ENCODE measurements at places on chromosomes 3 and 15.

DNA sequence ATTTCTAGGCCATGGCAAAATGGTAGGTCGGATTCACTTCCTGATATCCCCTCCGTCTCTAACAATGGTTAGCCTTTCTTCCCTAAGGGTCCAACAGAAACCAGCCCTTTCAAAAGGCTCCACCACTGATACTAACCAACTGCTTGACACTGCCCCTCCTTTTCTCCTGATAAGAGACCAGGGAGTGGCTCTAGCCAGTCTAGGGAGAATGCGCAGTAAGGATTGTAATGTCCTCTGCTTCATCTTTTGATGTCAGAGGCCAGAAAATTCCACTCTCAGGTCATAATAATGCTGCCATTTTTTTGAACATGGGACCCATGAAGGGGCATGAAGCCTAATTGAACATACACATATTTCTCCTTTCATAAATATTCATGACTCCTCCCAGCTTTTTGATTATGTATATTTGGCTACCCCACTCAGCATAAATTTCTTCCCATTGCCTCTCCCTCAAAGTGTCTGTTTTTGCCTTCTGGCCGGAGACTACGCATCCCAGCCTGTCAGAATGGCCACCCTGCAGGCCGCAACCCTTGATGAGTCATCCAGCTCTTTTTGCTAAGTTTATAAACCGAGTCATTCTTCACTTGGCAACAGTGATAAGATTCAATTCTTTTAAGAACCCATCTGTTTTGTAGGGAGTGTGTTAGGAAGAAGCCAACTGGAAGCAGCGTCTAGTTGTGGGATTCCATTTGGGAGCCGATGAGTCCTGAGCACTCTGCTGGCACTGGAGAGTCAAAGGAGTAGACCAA, 189.0 kb upstream of the MCTP2 start:
- no peak for DNase-seq

- no peak for DNase-seq
These were observed 124.3 kb downstream of the TIGIT start for GRCh38 chr3:114418107-114418506.

DNA sequence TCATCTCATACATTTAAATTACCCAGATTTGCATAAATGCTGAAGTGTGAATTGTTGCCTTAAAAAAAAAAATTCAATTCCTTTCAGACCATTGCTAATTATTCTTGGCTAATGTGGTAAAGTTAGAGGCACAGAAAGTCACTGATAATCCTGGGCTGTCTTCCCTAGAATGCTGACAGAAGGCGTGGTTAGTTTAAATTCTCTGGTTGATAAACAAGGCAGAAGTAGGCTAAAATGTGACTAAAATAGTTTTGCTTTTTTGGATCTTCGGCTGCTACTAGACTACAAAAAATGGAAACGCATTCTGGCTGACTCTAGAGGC, 193.7 kb downstream of the OTOL1 start:
- DNase-seq, result no peak

GRCh38 chr3:197736010-197736490, 654 bp downstream of the RUBCN start:
- peak; percentile 57 for DNase-seq

- DNase-seq, result no peak
These were observed 85.6 kb downstream of the FRMD4B start for GRCh38 chr3:69300296-69300695.

DNA sequence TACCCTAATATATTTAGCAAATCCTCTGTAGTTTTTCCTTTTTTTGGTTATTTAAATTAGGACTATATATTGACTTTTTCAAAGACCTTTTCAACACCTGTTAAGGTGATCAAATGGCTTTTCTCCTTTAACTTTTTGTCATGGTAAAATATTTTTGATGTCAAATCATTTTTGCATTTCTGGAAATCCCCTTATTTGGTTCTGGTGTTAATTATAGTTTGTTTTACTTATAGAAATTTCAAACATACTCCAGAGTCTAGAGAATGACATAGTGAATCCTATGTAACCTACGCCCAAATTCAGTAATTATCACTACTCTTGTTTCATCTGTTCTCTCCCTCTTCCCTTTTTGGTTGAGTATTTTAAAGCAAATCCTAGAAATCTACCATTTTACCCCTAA, 121.3 kb upstream of the TBL1XR1 start:
- DNase-seq, result no peak
